ENCODE measurements at places on chromosomes 3 and 15.

- no peak for DNase-seq
These were observed 72.0 kb upstream of the MAP4 start for GRCh38 chr3:48088056-48088748.

DNA sequence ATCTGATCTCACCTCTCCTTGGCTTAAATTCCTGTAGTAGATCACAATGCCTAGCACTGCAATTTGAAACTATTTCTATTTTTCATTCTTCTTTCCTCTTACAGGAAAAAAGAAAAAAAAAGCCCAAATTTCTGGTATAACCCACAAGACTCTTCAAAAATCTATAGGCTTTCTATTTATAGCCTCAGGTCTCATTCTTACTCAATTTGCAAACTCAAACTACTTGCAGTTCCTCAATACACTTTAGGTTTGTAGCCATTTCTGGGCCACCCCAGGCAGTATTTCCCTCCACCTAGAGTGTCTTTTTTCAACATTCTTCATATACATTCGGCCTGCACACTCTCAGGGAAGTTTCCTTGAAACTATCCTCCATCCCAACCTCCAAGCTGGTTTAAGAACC, 169.0 kb downstream of the TBC1D5 start:
- no peak for DNase-seq

DNA sequence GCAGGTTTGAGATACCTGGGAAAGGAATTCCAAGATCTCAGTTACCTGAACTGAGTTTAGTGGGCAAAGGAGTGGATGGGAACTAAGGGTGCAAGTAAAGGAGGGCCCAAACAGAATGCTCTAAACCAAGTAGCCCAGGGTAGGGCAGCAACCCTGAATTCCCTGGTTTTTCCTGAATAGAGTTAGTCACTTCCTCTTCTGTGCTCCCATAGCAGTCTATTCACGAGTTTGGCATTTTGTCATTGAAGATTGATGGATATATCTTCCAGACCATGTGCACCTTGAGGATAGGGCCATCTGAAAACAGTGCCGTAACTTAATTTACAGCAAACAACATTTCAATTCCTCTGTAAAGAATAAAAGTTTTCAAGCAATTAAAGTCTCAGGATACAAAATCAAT, 18.5 kb upstream of the PTX3 start:
- no peak for DNase-seq

DNA sequence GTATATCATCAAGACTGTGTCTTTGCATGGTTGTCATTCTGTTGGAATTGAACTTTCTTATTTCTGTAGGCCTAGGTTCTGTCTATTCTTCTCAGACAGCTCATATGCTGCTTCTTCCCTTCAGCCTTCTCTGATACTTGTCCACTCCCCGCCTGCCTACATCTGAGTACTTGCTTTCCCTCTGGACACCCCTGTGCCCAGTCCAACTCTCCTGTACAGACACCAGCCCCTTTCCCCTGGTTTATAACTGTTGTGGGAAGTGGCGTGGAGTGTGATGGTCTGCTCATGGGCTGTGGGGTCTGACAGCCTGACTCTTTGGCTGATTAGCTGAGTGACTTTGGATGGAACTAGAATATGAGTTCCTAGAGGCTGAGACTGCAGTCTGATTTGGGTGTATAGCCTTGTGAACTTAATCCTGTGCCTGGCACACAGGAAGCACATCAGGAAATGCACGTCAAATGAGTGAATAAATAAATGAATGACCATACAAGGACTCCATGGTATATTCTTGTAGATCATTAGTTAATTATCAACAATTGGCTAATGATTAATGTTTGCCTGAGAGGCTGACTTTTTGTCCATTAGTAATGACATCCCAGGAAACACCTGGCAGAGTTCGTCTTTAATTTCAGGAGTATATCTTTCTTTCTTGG, 11.8 kb downstream of the CACNA1D start:
- DNase-seq = no peak

DNA sequence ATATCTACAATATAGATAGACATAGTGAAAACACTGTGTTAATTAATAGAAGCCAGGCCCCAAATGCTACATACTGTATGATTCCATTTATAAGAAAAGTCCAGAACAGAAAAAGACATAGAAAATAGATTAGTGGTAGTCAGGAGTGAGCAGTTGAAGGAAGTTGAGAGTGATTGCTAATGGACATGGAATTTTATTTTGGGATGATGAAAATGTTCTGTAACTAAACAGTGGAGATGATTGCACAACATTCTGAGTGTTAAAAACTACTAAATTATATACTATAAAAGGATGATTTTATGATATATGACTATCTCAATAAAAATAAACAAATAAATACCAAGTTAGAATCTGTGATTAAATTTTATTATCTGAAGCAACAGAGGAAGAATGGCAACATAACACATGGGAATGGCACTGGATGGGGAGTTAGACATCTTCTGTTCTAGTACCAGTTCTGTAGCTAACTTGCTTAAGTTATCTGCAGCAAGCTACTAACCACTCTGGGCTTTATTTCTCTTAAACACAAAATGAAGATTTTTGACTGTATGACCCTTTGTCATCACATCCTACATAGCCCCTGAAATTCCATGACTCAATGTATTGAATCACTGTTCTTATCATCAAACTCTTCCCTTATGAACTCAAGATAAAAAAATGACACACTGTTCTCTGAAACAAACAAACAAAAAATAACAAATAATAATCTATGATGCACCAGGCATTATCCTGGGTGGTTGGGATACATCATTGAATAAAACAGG, 612.7 kb downstream of the TBL1XR1 start:
- no peak for DNase-seq

DNA sequence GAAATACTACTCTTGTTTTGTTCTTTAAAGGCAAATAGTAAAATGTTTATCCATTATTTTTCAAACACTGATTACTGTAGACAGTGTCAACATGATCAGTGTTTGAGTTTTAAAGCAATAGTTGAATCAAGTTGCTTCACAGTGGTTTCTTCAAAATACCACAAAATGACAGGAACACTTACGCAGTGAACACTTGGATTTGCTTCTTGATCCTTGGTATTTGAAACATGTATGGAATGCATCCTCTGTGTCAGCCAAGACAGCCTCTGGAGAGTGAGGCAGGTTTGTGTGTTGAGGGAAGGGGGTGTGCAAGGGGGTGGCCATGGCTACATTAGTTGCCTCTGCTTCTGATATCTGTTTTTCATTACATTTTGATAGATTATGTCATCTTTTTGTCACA, 413.0 kb downstream of the RBMS3 start:
- DNase-seq = no peak

DNA sequence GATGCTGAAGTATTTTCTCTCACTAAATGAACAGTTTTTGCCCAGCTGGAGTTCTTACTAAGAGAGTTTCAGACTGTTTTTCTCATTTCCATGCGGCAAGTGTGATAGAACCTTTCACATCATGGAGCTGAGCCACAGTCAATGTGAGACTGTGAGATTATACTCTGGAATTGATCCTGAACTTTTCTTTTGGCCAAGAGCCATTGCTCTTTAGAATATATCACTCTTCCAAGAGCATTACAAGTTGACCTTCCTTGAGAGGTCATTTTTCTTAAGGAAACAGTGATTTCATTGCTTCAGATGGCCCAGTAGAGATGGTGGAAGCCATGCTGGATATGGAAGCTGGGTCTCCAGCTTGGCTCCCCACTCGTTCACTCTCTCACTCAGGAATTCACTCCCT, 212.9 kb upstream of the UMPS start:
- no peak for DNase-seq

DNA sequence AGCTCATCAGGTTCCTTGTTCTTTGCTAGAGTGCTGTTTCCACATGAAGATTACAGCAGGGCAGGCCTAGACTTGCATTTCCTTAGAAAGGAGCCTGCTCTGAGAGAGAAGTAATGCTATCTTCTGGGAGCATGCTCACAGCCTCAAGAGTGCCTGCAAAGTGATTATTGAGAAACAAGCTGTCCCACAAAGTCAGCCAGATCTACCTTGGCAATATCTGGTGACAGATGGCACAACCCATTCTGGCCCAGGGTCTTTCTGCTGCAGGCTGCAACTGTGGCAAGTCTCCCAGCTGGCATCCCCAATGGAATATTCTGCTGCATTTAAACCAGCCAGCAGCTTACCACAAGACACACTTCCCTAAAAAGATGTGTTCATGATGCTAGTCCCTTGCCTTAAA, 29.3 kb downstream of the MTMR10 start:
- no peak for DNase-seq

- DNase-seq = no peak
These were observed 234.6 kb upstream of the CBLB start for GRCh38 chr3:106103383-106103782.

DNA sequence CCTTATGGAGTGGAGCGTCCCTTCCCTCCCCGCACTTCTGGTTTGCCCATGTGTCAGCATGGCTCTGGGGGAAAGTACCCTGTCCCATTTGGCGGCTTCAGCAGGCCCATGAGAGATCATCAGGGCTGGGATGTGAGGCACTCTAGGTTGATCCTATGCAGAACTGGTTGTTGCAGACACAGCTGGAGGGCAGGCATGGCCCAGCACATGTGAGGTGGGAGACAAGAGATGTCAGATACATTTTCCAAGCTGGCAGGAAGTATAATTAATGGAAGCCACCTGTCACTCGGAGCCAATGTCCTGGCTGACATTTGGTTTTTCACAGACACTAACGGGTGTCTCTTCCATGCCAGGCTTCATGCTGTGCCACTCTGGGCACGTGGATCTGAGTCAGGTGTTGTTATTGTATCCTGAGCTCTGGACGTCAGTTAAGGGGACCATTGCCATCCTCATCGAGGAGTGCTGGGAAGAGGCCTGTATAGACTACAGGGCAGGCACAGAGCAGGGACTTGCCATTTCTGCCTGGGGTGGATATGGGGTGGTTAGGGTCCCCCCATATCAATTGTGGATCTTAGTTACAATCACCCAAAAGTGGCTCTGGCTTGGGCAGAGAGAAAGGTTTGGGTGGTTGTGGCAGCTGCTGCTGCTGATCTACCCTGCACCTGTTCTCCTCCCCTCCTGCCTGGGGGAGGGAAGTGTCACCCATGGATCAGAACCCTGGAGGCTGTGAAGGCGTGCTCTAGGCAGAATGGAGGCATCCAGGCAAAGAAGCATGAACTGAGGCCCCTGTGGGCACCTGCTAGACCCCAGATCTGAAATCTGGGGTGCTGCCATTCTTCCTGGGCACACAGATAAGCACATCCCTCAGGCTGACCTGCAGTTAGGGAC, 140.7 kb downstream of the FBLN2 start:
- no peak for DNase-seq

- DNase-seq = no peak
These were observed 397.5 kb upstream of the ATP10A start for GRCh38 chr15:26260517-26261133.

DNA sequence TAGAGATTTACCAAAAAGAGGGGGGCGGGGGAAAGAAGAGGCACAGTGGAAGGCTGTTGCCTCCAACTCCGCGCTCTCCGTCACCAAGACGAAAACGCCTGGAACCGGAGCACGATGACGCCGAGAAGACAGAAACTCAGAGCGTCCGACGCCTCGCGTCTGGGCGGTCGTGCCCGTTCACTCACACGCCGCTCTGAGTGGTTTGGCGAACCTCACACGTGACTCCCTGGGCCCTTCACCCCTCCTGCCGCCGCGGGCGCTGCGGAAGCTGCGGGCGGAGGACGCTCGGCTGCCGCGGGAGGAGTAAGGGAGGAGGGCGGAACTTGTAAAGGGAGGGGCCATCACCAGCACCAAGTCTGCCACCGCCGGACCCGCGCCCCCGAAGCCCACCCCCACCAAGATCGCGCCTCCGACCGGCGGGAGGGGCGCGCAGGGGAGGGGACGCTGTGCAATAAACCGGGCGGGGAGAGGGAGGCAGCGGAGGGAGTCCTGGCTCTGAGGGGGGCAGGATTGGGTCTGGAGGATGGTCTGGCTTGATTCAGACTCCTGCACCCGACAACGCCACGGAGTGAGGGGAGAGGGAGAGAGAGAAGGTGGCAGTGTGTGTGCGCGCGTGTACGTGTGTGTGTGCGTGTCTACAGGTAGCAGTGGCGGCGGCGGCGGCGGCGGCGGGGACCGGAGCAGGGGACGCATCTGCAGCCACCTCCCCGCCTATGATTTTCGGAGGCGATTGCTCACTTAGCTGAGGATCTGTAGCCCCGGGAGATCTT, 1.9 kb upstream of the NLGN1 start:
- DNase-seq = peak; percentile 56

GRCh38 chr3:12132881-12133280, 25.8 kb downstream of the TIMP4 start:
- no peak for DNase-seq

GRCh38 chr3:105304487-105304886, 62.2 kb upstream of the ALCAM start:
- no peak for DNase-seq

DNA sequence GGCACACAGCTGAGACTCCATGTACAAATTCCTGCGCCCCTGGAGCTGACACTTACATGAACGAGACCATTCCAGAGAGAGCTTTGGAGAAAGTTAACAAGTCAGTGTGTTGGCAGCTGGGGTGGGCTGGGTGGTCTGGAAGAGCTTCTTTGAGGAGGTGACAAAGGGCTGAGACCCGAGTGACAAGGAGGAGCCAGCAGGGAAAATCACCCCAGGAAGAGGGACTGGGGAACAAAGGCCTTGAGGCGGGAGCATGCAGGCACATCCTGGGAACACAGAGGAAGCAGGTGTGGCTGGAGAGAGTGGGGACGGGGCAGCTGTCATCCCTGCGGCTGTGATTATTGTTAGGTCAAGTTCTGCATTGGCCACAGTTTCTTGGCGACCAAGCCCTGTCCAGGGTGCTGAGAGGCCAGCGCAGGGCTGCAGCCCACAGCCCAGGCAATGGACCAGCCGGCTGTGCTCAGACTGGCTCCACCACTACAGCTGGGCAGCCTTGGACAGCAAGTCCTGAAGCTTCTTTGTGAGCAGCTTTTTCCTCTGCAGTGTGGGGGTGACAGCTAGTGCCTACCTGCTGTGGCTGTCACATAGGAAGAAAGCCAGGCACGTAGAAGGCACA, 34.2 kb upstream of the PRR23E start:
- no peak for DNase-seq

DNA sequence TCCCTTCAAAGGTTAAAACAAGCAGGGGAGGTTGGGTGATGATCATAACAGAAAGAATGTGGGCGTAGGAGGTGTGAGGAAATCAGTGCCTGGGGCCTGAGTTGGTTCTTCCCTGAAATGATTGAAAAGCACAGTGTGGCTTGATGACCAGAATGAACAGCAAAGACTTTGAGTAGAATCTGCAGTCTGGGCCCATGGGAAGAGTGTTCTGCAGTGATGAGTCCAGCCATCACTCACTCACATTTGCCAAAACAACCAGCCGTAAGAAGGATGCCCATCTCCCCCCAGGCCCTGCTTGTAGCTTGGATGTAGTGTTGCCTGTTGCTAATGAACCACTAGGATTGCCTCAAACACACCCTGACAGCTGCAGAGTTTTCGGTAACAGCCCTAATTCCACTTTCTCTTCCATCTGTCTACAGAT, 67.9 kb downstream of the VGLL3 start:
- DNase-seq = no peak
